ENCODE measurements at places on chromosomes 12 and 14. TPM values are rescaled to one million over a fixed set of nuclear protein-coding genes. Genes with fewer than 3 reads are reported as not detected.

GRCh38 chr12:51381226-51382079, 9.8 kb downstream of the GALNT6 start:
- DNase-seq, result no peak

DNA sequence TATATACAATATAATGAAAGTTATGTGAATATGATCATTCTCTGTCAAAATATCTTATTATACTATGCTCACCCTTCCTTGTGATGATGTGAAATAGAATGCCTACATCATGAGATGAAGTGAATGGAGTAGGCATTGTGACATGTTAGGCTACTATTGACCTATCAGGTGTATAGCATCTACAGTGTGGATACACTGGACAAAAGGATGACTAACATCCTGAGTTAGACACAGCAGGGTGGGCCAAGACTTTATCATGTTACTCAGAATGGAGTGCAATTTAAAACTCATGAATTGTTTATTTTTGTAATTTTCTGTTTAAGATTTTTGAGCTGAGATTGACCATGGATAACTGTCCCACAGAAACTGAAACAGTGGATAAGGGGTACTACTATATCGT, 53.4 kb upstream of the NAV3 start:
- DNase-seq, result no peak

DNA sequence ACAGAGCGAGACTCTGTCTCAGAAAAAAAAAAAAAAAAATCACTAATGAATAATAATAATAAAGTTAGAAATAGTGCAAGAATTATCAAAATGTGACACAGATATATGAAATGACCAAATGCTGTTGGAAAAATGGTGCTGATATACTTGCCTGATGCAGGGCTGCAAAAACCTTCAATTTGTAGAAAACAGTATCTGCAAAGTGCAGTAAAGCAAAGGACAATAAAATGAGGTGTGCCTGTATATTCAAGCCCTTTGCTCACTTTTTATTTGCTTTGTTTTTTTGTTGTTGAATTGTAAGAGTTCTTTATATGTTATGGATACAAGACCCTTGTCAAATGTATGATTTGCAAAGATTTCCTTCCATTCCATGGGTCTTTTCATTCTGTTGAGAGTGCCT, 9.0 kb upstream of the PAPOLA start:
- no peak for DNase-seq

DNA sequence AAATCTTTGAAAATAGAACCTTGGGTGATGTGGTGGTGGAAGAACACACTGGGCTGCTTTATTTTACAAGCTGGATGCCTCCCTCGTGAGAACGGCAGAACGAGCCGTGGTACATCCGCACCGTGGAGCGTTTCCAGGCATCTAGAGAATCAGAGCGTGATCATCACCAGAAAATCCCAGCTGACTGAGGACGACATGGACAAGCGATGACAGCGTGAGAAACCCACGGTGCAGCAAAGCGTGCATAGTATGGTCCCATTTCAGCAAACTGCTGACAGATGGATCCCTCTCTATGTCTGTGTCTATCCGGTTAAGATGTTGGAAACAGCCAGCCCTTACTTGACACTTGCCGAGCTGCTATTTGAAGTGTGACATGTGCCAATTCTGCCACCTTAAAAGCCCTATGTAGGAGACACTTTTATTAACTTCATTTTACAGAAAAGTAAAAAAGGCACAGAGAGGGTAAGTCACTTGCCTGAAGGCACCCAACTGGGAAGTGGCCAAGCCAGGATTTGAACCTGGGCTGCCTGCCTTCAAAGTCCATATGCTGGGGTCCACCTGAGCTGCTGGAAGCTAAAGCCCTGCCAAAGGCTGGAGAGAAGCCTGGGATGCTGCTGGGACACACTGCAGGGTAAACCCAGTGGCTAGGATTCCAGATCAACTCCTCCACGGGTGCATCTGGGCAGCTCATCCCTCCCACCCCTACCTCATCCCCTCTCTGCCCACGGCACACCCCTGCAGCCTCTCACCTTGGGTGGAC, 14.9 kb downstream of the SCARB1 start:
- no peak for DNase-seq

DNA sequence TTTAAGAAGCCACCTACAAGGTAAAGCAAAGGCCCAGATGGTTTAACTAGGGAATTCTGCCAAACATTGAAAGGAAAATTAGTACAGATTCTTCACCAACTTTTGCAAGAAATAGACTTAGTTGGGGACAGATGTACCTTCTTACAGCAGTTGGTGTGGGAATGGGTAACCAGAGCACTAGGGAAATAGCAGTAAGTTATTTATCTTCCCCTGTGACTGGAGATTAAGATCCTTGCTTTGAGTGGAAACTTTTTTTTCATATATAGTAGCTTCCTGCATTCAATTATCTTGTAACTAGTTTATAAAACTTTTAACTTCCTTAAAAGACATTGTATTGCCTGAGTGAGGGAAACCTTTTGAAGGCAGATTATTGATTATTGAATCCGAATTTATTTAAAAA, 44.2 kb downstream of the ARID2 start:
- no peak for DNase-seq

GRCh38 chr12:19129486-19130223, at the start of gene PLEKHA5:
Gene PLEKHA5 (plus strand): TSS chr12:19129733. CDS start chr12:19129800, 67 bp downstream.
- DNase-seq, result peak; percentile 77

GRCh38 chr12:132267873-132268272, 61.5 kb downstream of the GALNT9 start:
- no peak for DNase-seq

DNA sequence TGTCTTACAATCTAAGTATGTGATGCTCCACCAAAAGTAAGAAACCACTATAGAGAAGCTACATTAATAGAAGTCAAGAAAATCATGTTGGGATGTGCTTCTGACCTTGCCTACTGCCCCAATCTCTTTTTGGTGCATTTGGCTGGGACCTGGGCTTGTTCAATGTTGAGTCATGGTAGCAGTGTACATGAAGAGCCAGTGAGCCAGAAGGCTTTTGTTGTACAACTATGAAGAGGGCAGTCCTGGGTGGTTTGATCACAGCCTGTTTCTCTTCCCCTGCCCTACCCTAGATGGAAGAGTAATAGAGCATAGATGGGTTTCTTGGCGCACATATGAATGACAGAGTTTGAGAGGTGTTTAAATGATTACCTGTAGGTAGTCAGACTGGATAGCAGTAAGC, 56.4 kb downstream of the UBR7 start:
- no peak for DNase-seq

DNA sequence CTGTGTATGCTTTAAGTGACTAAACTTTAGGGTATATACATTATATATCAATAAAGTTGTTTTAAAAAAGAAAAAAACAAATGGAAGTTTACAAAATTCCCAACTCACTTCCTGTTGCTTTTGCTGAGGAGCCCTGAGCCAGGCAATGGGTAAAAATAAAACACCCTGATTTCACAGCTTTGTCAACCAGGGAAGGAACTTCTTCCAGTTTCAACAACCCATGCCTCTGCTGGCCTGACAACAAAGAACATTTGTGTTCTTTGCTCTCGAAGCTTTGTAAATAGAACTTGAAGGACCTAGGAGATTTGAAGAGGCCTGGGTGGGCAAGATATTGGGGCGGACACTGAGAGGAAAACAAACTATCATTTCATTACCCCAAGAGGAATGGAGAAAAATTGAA, 141.2 kb upstream of the NOS1 start:
- DNase-seq, result no peak

- DNase-seq, result no peak
Measured at GRCh38 chr14:35405304-35405996, 901 bp upstream of the NFKBIA start.

- DNase-seq, result peak; percentile 66
Measured at GRCh38 chr14:60090864-60091519, 731 bp upstream of the PCNX4 start.

The GALNT6 gene
- total RNA-seq, result 9.3 TPM

The TMEM121 gene
- 0.92 TPM for total RNA-seq

The TIGAR gene
- total RNA-seq, result 0.51 TPM

The PRPH gene
- 0.88 TPM for total RNA-seq
